ENCODE measurements at places on chromosomes 2 and 18.

- DNase-seq, result no peak
Observed at GRCh38 chr18:1846640-1847039, 724.7 kb downstream of the METTL4 start.

- no peak for DNase-seq
Observed at GRCh38 chr2:8803658-8804379, 33.6 kb downstream of the KIDINS220 start.

- no peak for DNase-seq
Observed at GRCh38 chr2:157506586-157506985, 62.7 kb upstream of the CYTIP start.

DNA sequence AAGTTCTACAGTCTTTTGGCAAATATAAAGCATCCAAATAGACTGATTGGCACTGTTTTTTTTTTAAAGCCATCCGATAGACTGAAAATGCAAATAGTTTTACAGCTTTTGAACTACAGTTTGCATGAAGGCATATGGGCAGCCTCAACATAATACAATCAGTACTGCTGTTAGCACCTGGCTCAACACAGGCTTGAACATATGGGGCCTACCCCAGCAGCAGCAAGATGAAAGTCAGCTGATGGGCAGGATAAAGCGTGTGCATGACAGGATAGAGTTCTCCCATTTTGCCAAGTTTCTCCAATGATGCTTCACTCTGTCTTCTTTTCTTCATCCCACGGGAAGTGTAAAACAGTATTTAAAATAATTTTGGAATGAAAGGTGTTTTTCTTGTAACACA lies 1.3 kb upstream of the AKAIN1 start:
- DNase-seq, result no peak

DNA sequence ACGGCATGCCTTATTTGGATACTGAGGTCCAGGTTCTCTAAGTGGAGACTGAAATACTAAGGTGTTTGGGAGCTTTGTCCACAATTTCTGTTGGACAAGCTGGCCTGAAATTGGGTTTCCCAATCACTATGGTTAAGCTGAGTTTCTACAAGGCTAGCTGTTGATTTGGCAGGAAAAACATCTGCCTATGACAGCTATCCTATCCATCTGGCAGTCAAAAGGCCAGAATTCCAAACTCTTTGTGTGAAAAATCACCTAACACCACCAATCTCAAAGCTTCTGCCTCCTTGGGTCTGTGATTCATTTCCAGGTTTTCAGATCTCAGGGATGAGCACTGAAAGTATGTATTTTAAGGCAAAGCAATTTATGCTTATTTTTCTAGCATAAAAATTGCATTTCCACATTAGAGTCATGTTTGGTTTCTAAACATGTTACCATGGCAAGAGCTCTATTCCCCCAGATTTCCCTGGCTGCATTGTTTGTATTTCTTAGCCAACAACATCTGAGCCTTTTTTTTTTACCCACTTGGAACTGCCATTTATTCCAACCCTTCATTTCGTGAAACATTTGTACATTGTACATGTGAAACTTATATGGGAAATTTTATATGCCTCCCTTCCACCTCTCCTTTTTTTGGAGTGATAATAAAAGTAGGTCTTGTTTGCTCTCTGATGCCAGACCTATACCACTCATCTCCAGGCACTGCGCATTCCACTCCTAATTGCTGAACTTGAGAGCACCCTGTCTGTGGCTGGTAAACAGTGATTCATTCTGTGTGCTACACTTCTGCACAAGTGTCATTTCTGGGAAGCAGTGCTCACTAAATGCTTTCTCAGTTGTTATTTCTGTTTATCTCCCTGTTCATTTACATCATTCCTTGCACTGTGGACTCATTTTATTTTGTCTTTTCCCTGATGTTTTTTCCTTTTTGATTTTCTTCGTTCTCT lies 15.9 kb upstream of the CCDC85A start:
- DNase-seq, result no peak

- no peak for DNase-seq
Observed at GRCh38 chr2:37631292-37631691, 40.1 kb downstream of the CDC42EP3 start.

DNA sequence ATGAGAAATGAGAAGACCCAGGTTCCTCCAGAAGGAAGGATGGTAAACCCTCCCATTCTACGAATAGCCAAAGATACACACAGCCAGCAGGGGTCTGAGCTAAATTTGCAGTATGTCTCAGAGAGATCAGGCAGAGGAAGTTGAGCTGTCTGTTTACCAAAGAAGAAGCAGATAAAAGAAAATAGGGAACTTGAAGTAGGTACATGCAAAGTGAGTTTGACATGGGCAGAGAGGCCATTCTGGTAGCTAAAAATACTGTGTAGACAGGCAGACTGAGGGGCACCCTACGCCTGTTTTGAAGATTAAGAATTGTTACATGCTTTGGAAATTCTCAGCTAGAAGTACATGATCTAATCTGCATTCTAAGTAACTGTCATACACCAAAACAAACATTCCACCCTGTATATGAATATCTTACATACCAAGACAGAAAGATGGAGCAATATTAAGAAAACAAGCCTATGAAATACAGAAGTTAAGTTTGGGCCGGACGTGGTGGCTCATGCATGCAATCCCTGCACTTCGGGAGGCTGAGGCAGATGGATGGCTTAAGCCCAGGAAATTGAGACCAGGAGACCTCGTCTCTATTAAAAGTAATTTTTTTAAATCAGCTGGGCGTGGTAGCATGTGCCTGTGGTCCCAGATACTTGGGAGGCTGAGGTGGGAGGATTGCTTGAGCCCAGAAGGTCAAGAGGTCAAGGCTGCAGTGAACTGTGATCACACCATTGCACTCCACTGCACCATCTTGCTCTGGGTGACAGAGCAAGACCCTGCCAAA lies 157.9 kb downstream of the ANKRD44 start:
- peak; percentile 35 for DNase-seq

DNA sequence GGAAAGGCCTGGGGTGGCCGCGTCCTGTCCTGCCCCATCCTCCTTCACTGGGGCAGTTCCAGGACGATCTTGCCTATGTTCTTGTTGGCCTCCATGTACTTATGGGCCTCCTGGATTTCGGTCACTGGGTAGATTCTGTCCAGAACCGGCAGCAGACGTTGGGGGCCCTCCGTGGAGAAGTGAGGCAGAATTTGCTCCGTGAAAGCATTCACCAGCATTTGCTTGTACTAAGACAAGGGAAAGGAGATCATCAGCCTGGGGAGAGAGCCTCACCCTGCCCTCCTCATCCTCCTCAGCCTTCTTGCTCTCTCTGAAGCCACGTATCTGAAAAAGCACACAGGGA lies 1.4 kb upstream of the SF3B6 start:
- DNase-seq, result no peak

DNA sequence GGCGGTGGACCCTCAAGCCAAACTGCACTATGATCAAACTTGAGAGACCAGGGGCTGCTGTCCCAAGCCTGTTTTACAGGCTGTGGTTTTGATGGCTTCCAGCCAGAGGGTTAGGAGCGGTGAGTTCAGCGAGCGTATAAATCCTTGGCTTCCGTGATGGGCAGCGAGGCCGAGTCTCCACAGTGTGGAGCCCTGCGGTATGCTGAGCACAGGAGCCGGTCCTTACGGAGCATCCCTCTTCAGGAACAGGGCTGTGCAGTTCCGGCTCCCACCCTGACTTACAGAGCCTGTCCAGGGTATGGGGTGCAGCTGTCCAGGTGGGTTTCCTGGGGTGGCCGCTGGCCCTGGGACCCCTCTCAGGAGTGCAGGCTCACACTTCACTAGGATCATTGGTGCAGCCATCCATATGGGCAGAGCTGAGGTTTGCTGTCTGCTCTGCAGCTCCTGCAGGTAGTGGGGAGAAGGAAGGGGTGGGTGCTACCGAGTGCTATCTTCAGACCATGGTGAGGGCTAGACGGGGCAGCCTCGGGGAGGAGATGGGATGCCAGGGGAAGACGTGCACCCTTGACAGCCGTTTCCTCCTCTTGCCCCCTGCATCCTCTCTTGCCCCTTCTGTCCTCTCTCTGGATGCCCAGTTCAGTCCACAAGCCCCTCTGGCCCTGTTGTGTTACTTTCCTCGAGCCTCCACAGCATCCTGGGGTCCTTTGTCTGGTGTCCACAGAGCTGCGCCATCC lies 104.3 kb downstream of the FAM210A start:
- DNase-seq, result no peak

- DNase-seq, result no peak
Observed at GRCh38 chr2:85129861-85130260, 3.3 kb upstream of the TCF7L1 start.

DNA sequence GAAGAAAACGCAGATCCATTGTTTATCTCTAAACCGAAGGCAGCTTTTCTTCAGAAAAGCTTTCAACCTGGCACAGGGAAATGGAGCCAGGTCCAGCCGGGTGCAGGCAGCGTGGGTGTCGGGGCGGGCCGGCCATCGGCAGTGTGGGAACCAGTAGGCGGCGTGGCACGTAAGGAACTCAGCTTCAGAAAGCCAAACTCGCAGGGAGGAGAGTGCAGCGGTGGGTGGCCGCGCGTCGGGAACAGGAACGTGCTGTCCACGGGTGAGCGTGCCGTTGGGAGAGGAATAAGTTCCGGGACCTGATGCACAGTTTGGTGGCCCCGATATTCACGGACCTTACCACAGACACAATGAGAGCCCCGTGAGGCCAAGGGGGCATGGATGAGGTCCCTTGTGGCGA lies 270.4 kb downstream of the TWIST2 start:
- no peak for DNase-seq

- no peak for DNase-seq
Observed at GRCh38 chr2:138215958-138216357, 251.7 kb downstream of the HNMT start.

Measured in CD4-positive, alpha-beta memory T cell (primary cell).